Activated T-cell treated with anti-CD3 and anti-CD28 coated beads, Interleukin-2, amount 50 U/mL, for 4 hours (primary cell): ENCODE measurements at places on chromosomes 7 and 10.

DNA sequence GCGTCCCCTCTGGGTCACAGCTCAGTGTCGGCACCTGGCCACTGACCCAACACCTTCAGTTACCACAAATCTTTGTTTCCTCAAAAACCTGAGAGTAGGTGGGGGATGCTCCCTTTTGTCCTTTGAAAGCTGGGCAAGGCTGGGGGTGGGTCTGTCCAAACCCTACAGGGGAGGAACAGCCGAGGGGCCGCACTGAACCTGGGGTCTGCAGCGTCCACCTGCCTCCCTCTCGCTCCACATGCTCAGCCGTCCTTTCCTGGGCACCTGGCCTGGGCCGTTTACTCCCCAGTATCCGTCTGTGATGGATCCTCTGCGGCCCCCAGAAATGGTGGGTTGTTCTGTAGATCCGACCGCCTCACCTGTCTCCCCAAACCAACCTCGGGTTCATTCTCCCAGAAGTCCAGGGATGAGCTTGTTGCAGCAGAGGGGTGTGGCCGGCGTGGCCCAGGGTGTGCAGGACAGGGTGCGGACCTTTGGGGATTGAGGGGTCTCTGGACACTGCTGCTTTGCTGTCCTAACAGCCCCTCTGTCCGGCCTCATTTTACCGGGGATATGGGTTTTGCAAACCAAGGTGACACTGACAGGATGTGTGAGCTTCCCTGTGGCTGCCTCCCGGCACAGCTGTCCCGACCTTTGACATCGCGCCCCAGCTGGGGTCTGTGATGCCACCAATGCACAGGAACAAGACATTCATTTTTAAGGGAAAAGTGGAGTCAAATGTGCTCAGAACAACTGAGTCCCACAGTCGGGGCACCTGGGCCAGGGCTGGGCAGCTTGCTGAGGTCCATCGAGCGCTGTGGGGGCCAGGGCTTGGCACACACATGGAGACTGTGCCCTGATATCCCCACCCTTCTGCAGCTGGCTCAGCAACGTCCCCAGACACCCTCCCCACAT, 115.9 kb downstream of the VIPR2 start:
- DNase-seq, result no peak

DNA sequence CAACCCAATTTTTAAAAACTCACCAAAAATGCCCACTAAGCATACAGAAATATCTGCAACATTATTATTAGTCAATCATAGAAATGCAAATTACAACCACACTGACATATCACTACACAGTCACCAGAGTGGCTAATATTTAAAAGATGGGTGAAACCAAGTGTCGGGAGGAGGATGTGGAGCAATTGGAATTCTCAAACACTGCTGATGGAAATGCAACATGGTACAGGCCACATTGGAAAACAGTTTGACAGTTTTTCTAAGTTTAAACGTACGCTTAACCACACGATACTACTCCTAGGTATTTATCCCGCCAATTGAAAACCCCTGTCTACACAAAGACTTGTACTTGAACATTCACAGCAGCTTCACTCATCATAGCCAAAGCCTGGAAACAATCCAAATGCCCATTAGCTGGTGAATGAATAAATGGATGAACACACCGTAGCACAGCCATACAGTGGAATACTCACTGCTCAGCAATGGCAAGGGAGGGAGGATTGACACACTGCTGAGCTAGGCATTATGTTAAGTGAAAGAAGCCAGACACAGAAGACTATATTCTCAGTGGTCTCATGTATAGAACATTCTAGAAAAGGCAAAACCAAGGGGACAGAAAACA, 16.3 kb downstream of the GCK start:
- no peak for DNase-seq

- DNase-seq, result no peak
Observed at GRCh38 chr7:2520131-2520760, 672 bp downstream of the LFNG start.

GRCh38 chr10:11414314-11415038, 197.0 kb downstream of the USP6NL start:
- no peak for DNase-seq

GRCh38 chr7:142337054-142338001, 79.5 kb upstream of the PRSS58 start:
- DNase-seq, result no peak

DNA sequence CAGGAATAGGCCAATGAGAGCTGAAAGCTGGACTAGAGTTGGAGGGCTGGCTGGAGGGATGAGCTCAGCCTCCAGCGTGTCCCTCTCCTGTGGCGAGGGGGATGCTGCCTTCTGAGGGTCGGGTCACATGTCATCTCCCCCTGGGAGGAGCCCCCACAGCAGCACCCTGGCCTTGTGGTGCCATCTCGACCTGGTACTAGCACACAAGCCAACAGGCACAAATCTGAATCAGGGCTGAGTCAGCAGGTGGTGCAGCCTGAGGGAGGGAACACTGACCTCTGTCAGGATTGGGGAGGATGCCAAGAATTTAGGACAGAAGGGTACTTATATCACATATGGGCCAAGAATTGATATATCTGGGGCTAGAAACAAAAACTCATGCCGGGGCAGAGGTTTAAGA, 280.4 kb downstream of the CELF2 start:
- DNase-seq, result no peak

GRCh38 chr10:73781548-73781878, 335 bp upstream of the CHCHD1 start:
- no peak for DNase-seq

DNA sequence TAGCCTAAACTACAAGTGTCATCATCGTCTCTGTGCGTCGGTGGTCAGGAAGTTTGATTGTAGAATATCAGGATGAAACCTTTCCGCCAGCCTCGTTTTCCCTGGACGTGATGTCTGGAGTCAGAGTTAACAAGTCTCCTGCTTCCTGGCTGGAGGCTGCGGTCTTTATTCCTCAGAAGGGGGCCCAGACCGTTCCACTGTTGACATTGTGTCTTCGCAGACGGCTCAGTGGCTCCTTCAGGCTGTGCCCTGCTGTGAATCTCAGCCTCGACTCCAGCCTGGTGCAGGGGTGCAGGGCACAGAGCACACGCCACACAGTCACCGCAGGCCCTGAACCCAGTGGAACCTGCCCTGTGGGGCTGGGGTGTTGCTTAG, 37.2 kb upstream of the INSIG1 start:
- no peak for DNase-seq

DNA sequence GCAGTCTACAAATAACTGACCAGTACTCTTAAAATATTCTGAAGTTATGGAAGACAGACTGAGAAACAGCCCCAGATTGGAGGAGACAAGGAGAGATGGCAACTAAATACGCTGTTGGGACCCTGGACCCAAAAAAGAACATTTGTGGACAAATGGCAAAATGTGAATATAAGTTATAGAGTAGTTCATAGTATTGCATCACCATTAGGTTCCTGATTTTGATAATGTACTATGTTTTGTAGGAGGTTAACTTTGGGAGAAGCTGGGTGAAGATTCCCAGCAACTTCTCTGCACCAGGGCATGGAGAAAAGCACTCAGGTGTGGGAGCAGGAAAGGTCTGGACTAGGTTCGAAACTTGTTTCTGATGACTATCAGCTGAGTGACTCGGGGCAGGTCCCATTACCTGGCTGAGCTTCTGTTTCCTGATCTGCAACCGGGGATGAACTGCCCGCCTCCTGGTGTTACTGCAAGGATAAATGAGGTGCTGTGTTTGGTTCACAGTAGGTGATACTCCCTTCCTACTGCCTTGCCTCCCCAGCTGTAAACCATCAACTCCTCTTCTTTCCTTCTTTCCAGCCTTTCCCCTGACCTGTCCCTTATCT, 48.2 kb downstream of the EEPD1 start:
- no peak for DNase-seq

- no peak for DNase-seq
Observed at GRCh38 chr7:155584763-155585531, 38.6 kb upstream of the CNPY1 start.

DNA sequence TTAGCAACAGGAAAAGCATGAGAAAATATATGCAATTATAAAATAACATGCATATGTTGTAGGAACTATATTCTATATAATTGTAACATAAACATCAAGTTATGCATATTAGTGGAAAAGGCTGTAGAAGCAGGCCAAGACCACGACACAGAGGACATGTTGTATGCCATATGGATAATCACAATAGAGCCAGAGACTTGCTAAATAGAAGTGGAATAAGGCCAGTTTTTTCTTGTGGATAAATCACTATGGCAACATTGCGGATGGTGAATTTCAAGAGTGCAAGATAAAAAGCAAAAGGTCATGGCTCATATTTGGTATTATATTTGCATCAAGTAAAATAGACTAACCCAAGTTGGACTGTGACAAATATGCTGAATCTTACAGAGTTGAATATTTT, 93.0 kb downstream of the PCDH15 start:
- DNase-seq, result no peak

DNA sequence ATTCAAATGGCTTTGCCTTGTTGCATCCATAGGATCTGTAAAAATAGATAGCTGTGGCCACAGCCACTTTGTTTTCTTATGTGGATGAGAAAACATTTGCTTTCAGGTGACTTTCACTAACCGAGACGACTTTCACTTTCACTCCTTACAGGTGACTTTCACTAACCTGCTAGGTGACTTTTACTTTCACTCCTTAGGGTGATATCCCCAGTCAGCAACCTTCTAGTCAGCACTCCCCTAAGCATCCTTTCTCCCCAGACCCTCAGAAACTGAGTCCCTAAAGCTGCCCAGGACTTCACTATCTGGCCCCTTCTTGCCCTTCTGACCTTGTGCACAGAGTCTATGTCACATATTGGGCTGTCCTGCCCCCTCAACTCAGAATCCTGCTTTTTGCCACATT, 177.5 kb downstream of the RELN start:
- no peak for DNase-seq

DNA sequence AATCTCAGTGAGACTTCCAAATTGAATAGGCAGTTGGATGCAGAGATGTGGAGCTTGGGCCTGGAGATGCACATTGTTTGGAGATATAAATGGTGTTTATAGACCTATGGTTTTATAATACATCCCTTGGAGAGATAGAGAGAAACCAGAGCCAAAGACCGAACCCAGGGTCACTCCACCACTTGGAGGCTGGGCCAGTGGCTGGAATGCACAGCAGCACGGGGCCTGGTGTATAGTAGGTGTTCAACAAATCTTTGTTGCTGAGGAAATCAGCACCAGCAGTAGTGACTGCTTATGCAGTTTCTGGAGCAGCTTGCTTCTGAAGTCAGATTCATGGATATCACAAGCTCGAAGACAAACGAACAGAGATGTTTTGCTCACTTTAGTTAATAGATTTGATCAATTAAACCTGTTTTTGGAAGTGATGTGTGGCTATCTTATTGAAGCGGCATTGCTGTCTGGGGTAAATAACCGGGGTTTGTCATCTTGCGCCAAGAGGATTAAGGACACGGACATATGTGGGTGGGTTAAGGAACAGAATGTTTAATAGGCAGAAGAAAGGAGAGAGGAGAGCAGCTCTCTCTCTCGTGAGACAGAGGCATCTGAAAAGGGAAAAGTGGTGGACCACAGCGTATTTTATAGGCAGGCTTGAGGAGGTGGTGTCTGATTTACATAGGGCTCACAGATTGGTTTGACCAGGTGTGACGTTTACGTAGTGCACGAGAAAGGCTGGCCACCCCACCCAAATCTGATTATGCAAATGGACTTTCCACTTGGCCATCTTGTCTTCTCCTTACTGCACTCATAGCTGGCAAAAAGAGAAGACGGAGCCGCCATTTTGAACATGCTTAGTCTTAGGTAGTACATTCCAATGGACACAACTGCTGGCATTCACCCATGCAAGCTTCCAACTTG, 11.1 kb downstream of the RBP4 start:
- DNase-seq, result no peak

- no peak for DNase-seq
Observed at GRCh38 chr10:78166261-78166660, 132.6 kb downstream of the RPS24 start.

DNA sequence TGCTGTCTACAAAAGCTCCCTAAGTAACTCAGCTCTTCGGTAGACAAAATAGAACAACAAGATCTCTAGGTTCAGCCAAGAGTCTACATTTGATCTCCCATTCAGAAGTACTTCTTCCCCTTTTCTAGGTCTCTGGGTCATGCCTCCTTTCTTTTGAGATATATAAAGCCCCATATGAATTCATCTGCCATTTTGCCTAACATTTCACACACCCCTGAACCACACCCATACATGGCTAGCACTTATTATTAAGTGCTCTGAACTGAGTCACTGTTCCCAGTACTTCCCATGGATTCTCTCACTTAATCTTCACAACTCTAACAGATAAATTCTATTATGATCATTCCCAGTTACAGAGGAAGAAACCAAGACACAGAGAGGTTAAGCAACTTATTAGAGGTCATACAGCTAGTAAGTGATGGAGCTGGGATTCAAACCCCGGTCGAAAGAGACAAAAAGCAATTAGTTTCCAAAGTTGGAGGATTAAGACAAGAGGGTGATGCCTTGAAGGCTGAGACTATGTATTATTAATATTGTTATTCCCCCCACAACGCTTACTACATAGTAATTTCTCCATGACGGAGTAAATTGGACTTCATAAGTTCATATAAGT, 17.3 kb downstream of the MYOF start:
- DNase-seq, result no peak

- DNase-seq, result no peak
Observed at GRCh38 chr7:82810558-82811259, 352.0 kb downstream of the PCLO start.

DNA sequence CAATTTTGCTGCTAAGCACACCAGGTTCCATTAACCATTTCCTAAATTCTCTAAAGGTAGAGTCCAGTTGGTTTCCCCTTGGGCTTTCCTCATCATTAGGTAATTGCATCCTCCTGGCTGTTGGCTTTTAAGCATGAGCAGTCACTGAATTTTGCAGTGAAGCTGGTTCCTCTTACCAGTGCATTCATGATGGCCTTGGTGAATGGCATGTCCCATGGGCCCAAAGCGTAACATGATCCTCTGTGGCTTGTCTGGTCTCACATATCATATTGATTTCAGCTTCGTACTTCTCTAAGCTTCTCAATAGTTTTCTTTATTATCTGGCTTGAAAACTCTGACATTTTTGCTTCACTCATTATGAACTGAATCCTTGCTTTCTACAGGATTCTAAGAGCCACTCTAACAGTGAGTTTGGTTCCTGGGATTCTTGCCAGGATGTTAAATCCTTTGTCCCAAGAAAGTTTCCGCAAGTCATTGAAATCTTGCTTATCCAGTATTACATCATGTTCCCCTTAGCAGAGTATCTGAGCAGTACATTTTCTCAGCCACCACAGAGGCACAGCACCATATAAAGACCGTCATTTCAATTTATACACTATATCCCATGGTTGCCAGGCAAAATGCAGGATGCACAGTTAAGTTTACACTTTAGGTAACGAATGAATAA, 134.2 kb downstream of the PTN start:
- DNase-seq, result no peak
